NCI-H524 (cell line): ENCODE measurements at places on chromosomes 4 and X.
A peak's percentile ranks its signal among the peaks of the same experiment; 100 is the strongest.

DNA sequence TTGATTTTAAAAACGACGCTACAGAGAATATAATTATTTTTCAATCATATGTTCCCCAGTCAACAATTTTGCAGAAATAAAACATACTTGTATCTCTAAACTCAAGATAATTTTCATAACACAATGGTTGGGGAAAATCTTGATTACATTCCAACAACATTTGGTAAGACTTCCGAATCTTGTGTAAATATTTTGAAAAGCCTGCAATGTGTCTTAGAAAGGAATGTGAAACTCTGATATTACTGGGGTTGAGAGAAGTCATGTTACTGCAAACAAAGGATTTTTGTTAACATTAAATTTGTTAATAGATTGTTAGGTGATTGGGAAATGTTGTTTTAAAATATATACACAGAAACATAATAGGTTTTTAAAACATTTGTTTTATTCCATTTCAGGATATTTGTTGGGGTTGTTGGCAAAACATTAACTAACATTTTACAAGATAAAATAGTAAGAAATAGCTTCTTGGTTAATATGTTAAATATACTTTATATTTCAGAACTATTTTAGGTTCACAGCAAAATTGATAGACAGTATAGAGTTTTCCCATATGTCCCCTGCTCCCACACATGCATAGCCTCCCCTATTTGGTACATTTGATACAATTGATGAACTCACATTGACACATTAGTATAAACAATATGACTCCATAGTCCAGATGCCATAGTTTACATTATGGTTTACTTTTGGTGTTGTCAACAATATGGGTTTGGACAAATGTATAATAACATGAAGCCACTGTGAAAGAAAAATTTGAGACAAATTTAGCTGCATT is 218.6 kb upstream of the FAM47A start:
- no peak for DNase-seq

GRCh38 chr4:174860588-174860987 is 31.5 kb upstream of the GLRA3 start:
- DNase-seq = no peak

GRCh38 chr4:16969696-16970135 is 71.3 kb upstream of the LDB2 start:
- DNase-seq = no peak

DNA sequence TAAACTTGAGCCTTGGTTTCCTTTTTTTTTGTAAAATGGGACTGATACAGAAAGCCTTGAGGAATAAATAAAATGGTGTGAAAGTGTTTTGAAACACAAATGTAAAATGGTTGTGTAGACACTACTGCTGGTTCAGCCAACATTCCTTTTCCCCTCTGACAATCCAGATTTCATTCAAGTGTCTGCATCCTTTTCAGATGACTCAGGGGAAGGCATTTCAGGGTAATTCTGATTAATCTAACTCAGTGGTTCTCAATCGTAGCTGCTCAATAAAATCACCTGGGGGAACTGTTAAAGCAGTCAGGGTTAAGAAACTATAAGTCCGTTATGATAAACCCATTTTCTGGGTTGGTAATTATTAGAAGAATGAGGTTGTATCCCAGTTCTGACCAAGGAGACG is 4.6 kb downstream of the ARHGAP10 start:
- no peak for DNase-seq

GRCh38 chr4:15234116-15234855 is 193.5 kb upstream of the C1QTNF7 start:
- no peak for DNase-seq

DNA sequence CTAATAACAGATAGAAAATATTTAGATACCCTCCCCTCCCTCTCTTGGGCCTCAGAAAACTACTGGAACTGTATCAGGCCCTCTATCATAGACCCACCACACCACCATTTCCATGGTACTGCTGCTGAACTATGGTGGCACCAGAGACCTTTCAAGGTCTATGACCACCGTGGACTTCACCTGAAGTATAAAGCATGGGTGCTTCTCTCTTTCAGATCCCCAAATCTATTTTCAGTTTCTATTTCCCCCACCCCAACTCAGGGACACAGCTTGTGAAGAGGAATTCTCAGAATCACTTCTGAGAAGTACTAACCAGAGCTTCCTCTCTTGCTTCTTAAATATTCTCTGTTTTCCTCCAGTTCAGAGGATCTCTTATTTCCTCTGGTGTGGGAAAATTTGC is 840.8 kb upstream of the HTR2C start:
- no peak for DNase-seq

- DNase-seq = no peak
Measured at GRCh38 chr4:38082424-38083385, 122.5 kb downstream of the PTTG2 start.

DNA sequence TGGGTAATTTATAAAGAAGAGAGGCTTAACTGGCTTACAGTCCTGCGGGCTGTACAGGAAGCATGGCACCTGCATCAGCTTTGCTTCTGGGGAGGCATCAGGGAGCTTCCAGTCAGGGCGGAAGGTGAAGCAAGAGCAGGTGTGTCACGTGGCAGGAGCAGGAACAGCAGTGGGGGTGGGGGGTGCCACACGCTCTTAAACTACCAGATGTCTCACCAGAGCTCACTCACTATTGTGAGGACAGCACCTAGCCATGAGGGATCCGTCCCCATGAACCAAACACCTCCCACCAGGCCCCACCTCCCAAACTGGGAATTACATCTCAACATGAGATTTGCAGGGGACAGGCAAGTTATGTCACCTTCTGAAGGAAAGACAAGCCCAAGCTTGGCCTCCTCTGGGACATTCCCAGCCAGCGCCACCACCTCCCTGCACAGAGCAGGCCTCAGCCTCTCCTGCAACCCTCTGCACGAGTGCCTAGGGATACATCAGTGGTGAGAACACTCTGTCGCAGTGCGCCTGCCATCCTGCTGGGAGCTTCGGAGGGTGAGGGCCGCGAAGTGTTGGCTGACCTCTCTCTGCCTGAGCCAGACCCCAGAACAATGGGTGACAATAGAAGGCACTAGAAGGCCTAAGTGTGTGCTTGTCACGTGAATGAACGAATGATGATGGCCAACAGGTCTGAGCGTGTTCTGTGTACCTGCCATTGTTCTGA is 244.3 kb downstream of the EVC2 start:
- DNase-seq = no peak

GRCh38 chr4:118344801-118345200 is 8.0 kb downstream of the PRSS12 start:
- no peak for DNase-seq

- DNase-seq = no peak
Measured at GRCh38 chr4:82951196-82951595, 50.7 kb downstream of the THAP9 start.

DNA sequence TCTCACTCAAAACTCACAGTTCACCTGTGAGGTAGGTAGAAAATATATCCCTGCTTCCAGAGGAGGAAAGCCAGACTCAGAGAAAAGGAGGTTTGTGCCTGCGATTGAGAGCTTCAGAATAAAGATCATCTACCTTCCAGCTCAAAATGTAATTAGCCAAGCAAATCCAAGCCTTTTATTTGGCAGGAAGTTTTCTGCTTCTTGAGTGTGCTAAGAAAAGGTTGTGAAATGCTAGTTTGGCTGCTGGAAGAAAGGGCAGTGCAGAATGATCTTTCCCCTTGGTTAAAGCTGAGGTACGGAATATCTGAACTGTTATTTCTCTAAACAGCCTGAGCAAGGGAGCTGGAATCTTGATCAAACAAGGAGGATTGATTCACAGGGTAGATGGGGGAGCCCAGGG is 59.7 kb upstream of the VCX3B start:
- no peak for DNase-seq

DNA sequence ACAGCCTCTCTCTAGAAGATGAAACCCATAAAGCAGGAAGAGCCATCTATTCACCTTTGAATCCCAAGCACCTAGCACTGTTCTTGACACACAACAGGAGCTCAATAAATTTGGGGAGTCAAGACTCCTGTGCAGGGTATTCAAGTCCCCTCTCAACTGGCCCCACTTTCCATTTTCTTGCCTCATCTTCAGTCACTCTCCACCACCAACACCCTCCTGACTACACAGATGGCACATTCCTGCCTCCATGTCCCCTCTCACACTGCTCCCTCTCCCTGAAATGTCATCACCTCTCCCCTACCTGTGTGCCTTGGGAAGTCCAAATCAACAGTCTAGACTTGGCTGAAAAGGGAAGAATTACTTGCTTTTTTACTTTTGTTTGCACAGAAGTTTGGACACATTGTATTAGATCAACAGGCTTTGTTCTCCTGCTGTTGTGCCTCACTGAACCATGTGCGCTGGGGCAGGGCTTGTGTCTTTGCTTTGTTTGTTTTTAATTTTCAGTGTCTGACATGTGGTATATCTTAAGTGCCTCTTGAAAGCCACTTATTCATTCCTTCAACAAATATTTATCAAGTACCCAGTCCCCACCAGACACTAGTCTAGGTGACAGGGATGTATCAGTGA is 85.1 kb downstream of the APBB2 start:
- DNase-seq = peak; percentile 89
